ENCODE measurements at places on chromosomes 1 and 21.

- no peak for DNase-seq
Observed at GRCh38 chr21:25742900-25743299, 8.1 kb downstream of the GABPA start.

DNA sequence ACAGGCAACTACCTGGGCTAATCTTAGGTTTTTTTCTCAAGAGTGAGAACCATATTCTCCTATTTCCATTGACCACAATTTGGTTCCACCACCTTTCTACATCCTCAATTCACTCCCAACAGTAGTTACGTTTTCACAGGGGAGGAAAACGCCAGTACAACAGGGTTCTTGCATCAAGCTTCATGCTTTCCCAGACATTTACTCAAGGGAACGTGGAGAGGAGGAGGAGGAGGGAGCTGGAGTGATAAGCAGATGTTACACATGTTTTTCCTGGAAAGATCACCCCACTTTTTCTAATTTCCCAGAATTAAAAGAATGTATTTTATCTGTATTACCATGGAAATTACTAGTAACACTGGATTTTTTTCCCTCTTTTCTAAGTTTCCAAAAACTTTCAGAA, 58.3 kb downstream of the RGS5 start:
- no peak for DNase-seq

DNA sequence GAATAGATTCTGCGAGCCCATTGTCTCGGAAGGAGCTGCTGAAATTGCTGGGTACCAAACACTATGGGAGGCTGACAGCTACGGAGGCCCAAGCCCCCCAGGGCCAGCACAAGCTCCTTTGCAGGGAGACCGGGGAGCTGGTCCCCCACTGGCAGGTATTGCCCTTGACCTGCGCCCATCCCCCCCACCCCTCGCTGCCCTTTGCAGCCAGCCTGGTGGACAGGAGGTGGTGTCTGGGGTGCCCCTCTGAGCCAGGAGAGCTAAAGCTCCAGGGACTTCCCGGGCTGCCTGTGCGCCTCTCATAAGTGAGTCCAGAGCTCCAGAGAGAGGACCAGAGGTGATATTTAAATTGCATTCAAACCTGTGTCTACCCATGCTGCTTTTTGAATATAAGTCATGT, 5.4 kb downstream of the SERTAD4 start:
- no peak for DNase-seq

DNA sequence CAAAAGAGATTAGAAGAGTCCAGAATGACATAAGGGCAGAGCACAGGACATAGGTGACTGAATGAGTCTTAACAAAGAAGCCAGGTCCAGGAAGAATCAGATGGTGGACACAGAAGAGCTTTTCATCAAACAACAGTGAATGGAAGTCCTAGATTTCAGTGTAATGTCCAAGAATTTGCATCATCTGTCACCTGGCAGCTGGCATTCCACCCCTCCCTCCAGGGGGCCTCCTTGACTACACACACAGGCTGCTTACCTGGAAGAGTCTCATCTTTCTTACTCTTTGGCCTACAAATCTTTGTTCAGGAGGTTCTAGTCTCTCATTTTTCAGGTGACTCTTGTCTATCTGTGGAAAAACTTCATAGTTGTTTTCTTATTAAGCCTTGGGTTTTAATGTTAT, 36.2 kb downstream of the GORAB start:
- no peak for DNase-seq

DNA sequence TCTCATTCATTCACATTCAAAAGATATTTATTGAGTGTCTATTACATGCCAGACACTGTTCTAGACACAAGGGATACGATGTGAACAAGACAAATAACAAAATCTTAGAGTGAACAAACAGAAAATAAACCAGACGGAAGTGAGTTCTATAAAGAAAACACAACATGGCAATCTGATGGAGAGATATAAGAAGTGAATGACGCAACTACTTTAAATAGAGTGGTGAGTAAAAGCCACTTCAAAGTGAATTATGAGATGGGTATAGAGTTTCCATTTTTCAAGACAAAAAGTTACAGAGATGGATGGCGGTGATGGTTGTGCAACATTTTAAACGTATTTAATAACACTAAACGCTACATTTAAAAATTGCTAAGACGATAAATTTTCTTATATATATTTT, 75.4 kb downstream of the CEP170 start:
- no peak for DNase-seq

- no peak for DNase-seq
Observed at GRCh38 chr1:18751425-18751824, 108.0 kb downstream of the TAS1R2 start.

DNA sequence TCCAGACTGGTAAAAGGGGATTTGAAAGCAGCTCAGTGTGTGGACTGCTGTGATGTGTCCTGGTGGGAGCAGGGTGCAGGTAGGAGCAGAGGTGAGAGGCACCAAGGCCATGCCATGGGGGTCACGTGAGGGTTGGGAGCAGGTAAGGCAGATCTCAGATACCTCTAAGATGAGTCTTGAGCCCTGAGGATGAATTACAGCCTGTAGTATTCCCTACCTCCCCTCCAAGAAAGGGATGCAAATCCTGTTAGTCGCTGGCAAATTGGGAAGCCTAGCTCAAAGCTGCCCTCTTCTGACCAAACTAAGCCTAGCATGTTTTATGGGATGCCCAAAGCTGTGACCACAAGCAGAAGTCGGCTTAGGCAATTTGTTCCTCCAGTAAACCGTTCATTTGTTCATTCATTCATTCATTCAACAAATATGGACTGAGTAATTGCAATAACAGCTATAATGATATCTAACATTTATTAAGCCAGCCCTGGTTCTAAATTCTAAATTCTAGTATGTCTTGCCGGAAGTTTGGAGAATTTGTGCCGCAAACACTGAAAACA, 3.9 kb upstream of the NUAK2 start:
- peak; percentile 78 for DNase-seq

GRCh38 chr1:183212870-183213269, 26.8 kb downstream of the LAMC2 start:
- no peak for DNase-seq

DNA sequence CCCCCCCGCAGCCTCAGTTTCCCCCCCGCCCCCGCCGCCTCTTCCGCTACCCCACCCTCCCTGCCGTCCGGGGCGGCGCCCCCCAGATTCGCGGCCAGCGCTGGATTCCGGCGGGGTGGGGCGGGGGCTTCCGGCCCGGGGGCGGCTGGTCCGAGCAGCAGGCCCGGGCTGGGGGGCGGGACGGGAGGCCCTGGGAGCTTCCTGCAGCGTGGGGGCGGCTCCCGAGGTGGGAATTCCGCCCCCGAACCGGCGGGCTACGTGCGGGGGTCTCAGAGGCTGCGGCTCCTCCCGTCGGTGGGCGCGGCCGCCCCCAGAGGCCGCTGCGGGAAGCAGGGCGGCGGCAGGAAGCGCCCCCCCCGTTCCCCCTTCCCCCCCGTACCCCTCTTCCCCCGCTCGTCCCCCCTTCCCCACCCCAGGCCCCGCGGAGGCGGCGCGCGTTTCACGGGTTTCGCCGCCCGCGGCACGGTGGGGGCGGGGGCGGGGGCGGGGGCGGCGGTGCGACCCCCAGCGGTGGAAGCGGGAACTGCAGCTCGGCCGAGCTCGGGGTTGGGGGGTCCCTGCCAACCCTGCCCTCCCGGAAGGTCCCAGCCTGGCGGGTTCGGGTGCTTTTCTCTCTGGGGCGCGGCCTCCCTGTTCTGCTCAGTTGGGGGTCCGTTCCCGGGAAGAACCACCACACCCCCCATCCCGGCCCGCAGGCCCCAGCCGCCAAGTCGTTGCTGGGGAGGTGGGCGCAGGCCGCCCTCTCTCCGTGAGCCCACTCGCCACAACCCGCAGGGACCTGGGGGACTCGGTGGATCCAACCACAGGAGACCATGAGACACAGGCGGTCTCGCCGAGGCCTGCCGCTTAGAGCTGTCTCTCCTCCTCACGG, 76.3 kb downstream of the MORN1 start:
- DNase-seq: peak; percentile 74

- DNase-seq: no peak
Observed at GRCh38 chr1:205375835-205376545, 19.3 kb upstream of the KLHDC8A start.

DNA sequence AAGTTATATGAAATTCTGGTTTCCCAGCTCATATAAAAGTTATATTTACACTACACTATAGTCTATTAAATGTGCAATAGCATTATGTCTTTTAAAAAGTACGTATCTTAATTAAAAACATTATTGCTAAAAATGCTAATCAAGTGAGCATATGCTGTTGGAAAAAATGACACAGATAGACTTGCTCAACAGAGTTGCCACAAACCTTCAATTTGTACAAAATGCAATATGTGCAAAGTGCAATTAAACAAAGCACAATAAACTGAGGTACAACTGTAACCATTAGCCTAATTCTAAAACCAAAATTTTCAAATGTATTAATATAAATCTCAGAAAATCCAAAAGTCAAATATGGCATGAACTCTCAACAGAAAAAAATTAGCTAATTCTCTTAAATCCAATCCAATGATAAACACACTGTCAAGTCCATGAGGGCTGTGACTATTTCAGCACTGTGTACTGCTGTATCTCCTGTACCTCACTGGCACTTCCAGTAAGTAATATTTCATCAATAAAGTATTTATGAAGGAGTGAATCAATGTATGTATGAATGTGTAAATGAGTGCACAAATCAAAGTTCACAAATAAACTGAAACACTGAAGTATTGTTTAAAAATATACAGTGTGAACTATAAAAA, 116.3 kb downstream of the AKT3 start:
- no peak for DNase-seq

GRCh38 chr1:53622531-53622930, 116.4 kb downstream of the GLIS1 start:
- DNase-seq: no peak

DNA sequence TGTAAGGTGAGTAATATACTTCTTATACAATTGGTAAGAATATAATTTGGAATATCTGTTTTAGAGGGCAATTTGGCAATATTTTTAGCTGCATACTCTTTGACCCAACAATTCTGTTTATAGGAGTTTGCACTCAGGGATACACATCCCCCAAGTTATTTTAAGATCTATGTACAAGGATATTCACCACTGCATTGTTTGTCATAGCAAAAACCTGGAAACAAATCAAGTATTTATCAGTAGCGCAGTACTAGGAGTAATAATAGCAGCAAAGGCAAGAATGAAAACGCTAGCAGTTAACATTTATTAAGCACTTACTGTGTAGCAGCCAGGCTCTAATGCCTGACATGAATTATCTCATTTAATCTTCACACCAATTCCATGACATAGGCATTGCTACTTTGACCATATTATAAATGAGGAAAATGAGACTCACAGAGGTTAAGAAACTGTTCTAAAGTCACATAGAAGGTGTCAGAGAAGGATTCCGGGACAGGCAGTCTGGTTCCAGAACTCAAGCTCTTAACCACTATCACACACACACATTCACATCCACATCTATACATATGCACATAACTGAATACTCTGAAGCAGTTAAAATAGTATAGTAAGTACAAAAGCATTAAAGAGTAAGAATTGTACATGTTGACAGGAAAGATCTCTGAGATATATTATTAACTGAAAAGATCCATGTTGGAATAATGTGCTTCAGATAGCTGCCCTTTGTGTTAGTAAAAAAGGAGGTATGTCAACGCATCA, 30.6 kb downstream of the PHC2 start:
- no peak for DNase-seq

DNA sequence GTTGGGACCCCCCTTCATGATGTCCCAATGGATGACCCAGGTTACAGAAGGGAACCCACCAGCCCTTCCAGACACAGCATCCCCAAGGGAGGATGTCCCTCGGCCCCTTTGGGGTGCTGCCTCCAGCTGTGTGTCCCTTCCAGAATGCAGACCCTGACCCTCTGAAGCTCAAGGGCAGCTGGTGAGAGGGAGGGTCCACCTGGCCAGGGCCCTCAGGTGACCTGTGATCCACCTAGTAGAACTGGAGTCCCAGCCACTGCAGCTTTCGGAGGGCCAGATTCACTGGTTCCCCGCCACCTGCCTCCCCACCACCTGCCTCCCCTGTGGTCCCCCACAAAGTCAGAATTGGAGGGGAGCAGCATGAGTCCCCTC, 9.6 kb upstream of the TFF1 start:
- DNase-seq: no peak

DNA sequence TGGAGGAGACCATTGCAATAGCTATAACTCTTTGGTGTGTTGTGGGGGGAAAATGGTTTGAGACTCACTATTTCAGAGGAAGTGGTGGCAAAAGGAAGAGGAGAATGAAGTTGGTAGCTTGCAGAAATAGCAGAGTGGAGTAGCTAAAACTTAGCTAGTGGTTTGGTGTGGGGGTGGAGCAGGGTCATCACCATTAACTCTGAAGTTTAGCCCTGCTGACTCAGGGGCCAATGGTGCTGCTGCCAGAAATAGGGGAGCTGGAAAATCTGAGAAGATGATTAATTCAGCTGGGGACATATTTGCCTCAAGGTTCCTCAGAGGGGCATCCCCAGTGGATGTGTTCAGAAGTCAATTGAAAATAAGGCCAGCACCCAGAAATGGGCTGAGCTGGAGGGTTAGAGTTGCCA, 65.4 kb downstream of the RUNX1 start:
- DNase-seq: peak; percentile 37

GRCh38 chr1:219568733-219569132, 44.2 kb downstream of the ZC3H11B start:
- no peak for DNase-seq

GRCh38 chr1:34367954-34368353, 191.2 kb downstream of the C1orf94 start:
- DNase-seq: no peak

DNA sequence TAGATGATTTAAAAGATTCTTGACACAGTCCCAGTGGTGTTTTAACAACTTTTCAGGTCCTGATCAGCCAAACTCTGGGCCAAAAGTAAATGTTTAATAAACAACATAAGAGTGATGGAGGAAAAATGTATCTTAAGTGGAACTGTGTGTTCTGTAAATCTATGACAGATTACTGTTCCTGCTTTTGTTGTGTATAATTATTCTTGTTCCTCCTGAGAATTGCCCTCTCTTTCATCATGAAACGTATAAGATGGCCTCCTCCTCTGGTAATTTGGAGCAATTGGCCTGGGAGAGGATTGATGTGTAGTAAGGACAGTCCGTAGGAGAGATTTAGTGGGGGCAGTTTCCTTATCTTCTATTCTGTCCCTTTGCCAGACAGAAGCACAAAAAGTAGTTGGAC, 34.5 kb downstream of the GALNT2 start:
- DNase-seq: no peak

DNA sequence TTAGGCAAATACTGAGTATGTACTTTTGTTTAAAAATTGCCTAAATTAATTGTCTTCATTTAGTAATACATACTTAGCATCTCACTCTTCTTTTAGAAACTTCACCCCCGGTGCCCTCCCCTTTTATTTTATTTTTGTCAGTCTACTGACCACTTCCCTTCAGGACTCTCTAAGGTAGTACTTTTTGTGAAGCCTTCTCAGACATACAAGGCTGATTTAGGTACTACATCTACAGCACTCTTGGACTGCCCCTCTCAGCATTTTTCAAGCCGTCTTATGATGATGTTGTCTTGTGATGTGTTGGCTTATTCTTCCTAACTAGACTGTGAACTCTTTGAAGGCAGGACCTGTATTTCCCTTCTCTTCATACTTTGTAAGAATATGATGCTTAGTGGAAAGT, 24.7 kb downstream of the RPS6KC1 start:
- DNase-seq: no peak

- no peak for DNase-seq
Observed at GRCh38 chr1:153049211-153049610, 8.1 kb downstream of the SPRR2A start.

- DNase-seq: no peak
Observed at GRCh38 chr1:26550946-26551345, 21.4 kb downstream of the RPS6KA1 start.

GRCh38 chr1:210024996-210025395, 87.0 kb downstream of the SYT14 start:
- no peak for DNase-seq

- DNase-seq: no peak
Observed at GRCh38 chr1:75170981-75171380, 36.8 kb downstream of the LHX8 start.

GRCh38 chr1:7026169-7026568, 240.9 kb downstream of the CAMTA1 start:
- no peak for DNase-seq

Data from CD4-positive, alpha-beta T cell treated with Interleukin-21 for 1 hour (primary cell).